Posterior vena cava (tissue), 2 donors: ENCODE measurements at places on chromosomes 5 and 9. TPM values are rescaled to one million over a fixed set of nuclear protein-coding genes. Genes with fewer than 3 reads are reported as not detected.

MYOZ3 gene
- total RNA-seq: 0.57 TPM

NEURL1B gene
- 32.9 TPM for total RNA-seq

BTNL3 gene
- not detected for total RNA-seq

GALNT12 gene
- total RNA-seq: 17.6 TPM

PCDHGB2 gene
- 5.2 TPM for total RNA-seq

IDNK gene
- 4.0 TPM for total RNA-seq

C5orf58 gene
- not detected for total RNA-seq

SPATA31A3 gene
- not detected for total RNA-seq

PNPLA7 gene
- 4.6 TPM for total RNA-seq

GRIA1 gene
- total RNA-seq: 0.19 TPM

GLRA1 gene
- total RNA-seq: not detected

ABCA2 gene
- 30.8 TPM for total RNA-seq

RNF208 gene
- 2.7 TPM for total RNA-seq

TAF1L gene
- total RNA-seq: 0.05 TPM

GFI1B gene
- total RNA-seq: not detected

KYAT1 gene
- total RNA-seq: 5.1 TPM

CCNI2 gene
- not detected for total RNA-seq

GABRA1 gene
- total RNA-seq: not detected

SLC6A18 gene
- total RNA-seq: not detected

TCF7 gene
- 1.0 TPM for total RNA-seq

ZNF354B gene
- 13.4 TPM for total RNA-seq

KIF24 gene
- total RNA-seq: 0.38 TPM

LVRN gene
- 1.5 TPM for total RNA-seq

SERF1B gene
- total RNA-seq: 14.4 TPM

CNOT8 gene
- total RNA-seq: 46.5 TPM

CYLC2 gene
- not detected for total RNA-seq

CARTPT gene
- not detected for total RNA-seq

BTNL8 gene
- total RNA-seq: not detected

RNF224 gene
- total RNA-seq: not detected

PCDHB13 gene
- 3.9 TPM for total RNA-seq

MUSK gene
- total RNA-seq: 0.88 TPM

PDE8B gene
- total RNA-seq: 7.7 TPM

NAIP gene
- total RNA-seq: 21.2 TPM

GABRB2 gene
- total RNA-seq: 0.86 TPM

HIGD2A gene
- 90.4 TPM for total RNA-seq
